ENCODE measurements at places on chromosomes 12 and 14.

- DNase-seq = no peak
Observed at GRCh38 chr14:93984987-93985410, 8.6 kb upstream of the ASB2 start.

GRCh38 chr14:99159341-99160340 is 112.4 kb downstream of the BCL11B start:
- DNase-seq = no peak

DNA sequence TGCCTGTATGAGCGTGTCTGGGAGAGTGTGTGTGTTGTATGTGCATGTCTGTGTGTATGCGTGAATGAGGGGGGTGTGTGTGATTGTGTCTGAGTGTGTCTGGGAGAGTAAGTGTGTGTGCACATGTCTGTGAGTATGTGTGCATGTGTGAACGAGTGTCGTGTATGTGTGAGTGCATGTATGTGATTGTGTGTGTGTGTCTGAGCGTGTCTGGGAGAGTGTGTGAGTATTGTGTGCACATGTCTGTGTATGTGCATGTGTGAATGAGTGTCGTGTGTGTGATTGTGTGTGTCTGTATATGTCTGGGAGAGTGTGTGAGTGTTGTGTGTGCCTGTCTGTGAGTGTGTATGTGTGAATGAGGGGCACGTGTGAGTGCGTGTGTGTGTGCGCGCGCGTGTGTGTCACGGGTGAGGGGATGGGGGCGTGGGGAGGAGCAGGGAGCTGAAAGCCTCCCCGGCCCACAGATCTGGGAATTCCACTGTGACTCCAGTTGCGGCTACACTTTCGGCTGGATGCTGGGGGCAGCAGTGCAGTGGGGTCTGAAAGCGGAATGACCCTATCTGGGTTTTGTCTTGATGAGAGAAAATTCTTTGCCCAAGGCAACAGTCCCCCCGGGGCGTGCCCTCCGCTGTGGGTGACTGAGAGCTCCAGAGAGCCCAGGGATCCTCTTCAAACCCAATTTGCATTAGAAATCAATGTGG is 138.1 kb upstream of the MED13L start:
- no peak for DNase-seq

DNA sequence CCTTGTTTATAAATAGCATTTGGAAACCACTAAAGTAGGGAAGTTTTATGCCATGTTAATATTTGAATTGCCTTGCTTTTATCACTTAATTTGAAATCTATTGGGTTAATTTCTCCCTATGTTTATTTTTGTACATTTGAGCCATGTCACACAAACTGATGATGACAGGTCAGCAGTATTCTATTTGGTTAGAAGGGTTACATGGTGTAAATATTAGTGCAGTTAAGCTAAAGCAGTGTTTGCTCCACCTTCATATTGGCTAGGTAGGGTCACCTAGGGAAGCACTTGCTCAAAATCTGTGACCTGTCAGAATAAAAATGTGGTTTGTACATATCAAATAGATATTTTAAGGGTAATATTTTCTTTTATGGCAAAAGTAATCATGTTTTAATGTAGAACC is 4.4 kb downstream of the RAN start:
- no peak for DNase-seq

DNA sequence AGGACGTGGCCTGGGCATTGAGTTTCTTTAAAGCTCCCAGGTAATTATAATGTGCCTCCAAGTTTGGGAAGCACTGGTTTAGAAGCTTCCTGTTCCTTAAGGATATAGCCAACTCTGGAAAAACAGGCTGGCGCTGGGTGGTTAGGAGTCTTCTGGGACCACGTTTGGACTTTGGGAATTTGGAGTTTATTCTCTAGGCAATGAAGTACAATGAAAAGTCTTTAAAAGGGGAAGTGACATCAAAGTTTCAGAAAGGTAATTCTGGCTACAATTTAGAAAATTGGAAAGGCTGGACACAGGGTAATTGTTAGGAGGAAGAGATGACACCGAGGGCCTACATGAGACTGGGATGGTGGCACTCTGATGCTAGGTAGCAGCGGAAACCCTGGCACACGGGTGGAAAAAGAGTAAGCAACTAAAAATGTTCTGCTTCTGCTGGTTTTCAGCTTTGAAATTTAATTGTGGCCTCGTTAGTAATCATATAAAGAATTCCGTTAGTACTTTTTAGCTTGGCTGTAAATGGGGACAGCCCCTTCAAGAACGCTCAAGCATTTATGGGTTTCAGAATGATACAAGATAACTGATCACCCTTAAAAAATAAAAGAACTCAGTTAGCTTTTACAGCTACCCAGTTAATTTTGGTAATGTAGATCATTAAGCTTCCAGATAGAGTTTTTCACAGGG is 12.7 kb upstream of the DCP1B start:
- no peak for DNase-seq

DNA sequence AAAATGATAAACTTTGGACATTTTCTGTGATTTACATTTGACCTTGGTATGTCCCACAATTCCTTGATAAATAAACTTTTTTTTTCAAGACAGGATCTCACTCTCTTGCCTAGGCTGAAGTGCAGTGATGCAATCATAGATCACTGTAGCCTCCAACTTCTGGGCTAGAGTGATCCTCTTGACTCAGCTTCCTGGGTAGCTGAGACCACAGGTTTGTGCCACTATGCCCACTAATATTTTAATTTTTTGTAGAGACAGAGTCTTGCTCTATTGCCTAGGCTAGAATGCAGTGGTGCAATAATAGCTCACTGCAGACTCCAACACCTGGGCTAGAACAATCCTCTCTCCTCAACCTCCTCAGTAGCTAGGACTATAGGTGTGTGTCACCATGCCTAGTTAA is 79.1 kb upstream of the PTGDR start:
- DNase-seq = no peak

GRCh38 chr12:54337854-54338650 is 13.1 kb downstream of the COPZ1 start:
- DNase-seq = no peak

DNA sequence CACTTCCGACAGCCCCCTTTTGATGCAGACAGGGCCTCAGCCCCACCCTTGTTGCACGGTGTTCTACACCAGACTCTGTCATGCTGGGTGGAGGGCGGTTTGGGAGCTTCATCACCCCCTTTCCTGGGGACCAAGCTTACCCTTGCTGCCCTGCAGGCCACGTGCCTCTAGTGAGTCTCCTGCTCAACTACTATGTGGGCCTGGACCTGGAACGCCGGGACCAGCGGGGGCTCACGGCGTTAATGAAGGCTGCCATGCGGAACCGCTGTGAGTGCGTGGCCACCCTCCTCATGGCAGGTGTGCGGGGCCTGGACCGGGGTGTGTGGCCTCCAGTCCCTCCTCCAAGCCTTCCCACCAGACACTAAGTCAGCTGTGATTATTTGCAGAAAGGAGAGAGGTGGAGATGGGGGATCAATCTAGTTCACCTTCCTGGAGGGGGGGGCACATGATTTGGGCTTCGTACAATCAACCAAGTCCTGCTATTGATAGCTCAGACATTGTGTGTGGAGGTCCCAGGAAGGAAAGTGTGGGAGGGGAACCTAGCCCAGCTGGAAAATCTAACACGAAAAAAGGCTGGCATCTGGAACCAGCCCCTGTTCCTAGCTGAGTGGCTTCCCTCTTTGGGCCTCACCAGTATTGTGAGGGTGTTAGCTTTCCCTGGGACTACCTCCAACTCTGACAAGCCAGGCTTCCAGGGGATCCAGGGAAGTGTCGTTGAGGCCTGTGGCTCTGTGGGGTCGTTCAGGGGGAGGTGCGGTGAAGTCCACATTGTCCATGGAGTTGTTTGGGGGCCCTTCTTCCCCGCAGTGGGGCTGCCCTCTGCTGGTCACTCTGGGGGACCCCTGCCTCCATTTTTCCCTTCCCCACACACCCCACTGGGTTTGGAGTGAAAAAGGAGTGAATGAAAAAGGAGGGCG is 1.6 kb downstream of the ANKRD33 start:
- DNase-seq = no peak

DNA sequence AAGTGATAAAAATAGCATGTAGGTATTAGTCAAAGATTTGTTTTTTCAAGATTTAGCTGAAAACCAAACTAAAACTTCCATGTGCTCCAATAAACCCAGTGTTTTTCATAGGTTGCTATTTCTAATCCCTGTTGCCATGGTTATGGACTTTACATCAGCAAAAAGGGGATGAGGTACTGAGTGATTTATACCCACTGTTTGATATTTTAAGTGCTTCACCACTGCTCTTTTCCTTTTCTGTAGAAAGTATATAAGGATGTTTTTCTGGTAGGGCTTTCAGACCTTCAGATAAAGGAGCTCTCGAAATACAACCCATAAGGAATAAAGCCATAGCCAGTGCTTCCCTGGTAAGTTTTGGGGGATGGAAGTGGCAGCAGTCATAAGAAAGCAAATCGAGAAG is at the start of gene OTOGL:
OTOGL (plus strand) TSS at position 279 of the 400 bp plus-strand sequence. CDS start 109,895 bp downstream, outside the sequence.
- DNase-seq = no peak

GRCh38 chr14:69712599-69713088 is 54.3 kb upstream of the SRSF5 start:
- peak; percentile 41 for DNase-seq

- no peak for DNase-seq
Observed at GRCh38 chr12:87369161-87369560, 660.0 kb downstream of the C12orf50 start.
